Activated T-helper 1 cell treated with anti-CD3 and anti-CD28 coated beads, Interleukin-12 subunit alpha, Interleukin-12 subunit beta, Interleukin-2, Interleukin-4 antibody, amounts not matched to agents 30 ng/mL and 10 ng/mL and 1 ng/mL, durations not matched to agents 14 hours and 24 hours and 36 hours (primary cell): ENCODE measurements at places on chromosomes 3 and 15.

- H3K4me3 ChIP-seq = no peak overlapping the region
- no peak overlapping the region for H3K27ac ChIP-seq
- no peaks in the 10 kb centered on the region for H3K27me3 ChIP-seq
- no peak for DNase-seq
These were observed 23.0 kb upstream of the BFSP2 start for GRCh38 chr3:133376810-133377209.

GRCh38 chr3:9231006-9231405 is 18.4 kb downstream of the SRGAP3 start:
- no peaks in the 10 kb centered on the region for H3K4me1 ChIP-seq
- peaks cover 14% of the 10 kb centered on the region for H3K27me3 ChIP-seq
- H3K4me3 ChIP-seq = no peak overlapping the region
- no peak for DNase-seq

DNA sequence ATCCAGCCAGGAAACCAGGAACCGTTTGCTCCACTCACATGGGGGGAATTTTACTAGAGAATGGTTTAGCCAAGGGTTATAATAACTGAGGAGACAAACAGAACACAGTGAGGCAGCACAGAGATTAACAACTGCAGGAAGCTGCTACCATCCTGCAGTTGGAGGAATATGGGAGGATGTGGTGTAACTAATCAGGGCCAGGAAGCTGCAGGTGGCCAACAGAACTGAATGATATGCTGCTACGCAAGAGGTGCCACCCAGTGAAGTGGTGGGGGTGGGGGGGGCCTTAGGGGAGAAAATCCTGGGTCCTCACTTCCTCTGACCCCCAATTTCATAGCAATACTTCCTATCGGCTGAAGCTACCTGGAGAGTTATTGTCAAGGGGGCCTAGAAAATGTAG is 306.4 kb upstream of the STT3B start:
- H3K4me1 ChIP-seq = peaks cover 76% of the 10 kb centered on the region
- H3K27me3 ChIP-seq = no peaks in the 10 kb centered on the region
- H3K36me3 ChIP-seq = peaks cover 5% of the 10 kb centered on the region
- peak overlapping the region; percentile 70 for H3K27ac ChIP-seq
- no peak for DNase-seq

- no peak for DNase-seq
- H3K36me3 ChIP-seq = no peaks in the 10 kb centered on the region
- H3K4me1 ChIP-seq = no peaks in the 10 kb centered on the region
- no peak overlapping the region for H3K4me3 ChIP-seq
These were observed 389.2 kb upstream of the LRRC3B start for GRCh38 chr3:26233374-26233773.
